ENCODE measurements at places on chromosomes 3 and 15. TPM values are rescaled to one million over a fixed set of nuclear protein-coding genes. Genes with fewer than 3 reads are reported as not detected.

DNA sequence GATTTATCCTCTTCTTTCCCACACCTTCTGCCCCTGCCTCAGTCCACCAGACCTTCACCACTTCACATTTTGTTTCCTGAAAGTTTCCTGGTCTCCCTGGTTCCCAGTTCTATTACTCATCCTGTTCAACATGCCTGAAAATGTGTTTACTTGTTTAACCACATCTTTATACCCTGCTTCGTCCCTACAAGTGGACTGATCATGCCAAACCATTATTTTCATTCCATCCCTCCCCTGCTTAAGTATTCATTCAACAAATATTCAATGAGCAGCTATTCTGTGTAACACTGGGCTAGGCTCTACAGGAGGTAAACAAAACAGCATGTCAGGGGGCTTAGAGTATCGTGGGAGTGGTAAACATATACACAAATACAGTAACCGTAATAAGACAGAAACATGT, 5.5 kb downstream of the MYO5A start:
- DNase-seq: no peak

DNA sequence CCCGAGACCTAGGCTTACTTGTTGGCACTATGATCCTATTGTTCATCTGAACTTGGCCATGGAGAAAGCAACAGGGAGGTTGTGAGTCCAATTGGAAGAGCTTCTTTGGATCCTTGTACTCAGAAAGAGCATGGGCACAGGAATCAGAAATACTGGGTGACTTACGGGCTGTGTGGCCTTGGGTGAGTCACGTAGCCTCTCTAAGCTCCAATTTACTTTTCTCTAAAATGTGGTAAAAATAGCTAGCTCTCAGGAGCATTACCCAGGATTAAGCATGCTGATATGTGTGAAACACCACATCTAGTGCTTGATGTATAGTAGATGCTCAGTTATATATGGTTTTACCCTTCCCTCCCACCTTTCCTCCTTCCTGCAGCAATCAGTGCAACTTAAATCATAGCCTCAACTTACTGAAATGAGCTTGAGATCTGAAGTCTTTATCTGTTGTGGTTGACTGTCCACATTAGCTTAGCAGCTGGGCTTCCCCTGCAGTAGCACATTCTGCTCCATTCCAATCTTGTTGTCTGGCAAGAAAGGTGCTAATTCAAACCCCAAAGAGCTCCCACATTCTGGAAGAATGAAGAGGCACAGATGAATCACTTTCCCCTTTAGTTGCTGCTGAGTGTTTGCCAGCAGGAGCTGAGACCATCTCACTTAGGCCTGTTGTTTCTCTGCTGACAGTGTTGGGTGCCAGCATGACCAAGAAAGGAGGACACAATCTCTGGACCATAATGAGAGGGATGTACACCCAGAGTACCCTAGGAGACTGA, 299.1 kb upstream of the TRIM42 start:
- DNase-seq: no peak

- no peak for DNase-seq
These were observed 584.3 kb downstream of the NSUN3 start for GRCh38 chr3:94647131-94647530.

GRCh38 chr15:60795471-60795870, 316.5 kb upstream of the ICE2 start:
- DNase-seq: no peak

GRCh38 chr15:63809452-63809851, 24.3 kb downstream of the HERC1 start:
- no peak for DNase-seq

DNA sequence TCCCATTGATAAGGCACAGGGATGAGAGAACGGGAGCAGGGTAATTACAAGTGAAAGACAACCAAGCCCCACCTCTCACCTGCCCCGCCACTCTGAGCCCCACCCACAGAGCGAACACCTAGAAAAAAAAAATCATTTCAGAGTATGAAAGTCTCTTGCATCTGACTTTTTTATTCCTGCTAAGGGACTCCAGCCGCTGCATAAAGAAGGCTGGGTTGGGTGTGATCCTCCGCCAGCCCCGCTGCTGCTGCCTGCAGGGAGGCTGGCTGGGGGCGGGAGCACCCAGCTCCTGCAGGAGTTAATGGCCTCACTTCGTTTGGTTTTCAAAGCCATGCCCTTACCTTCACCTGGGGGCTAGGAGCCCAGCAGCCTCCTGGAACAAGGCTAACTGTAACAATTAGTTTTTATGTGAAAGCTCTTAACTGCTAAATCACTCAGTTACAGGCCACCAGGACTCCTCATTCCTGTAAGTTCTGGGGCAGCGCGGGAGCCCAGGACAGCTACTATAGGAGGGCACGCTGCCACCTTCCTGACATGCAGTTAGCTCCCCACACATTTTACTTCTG, 78.0 kb upstream of the SNRPA1 start:
- no peak for DNase-seq

- DNase-seq: no peak
These were observed 214.3 kb downstream of the MCTP2 start for GRCh38 chr15:94445566-94446160.

GRCh38 chr3:161132391-161132790, 27.2 kb upstream of the B3GALNT1 start:
- DNase-seq: no peak

- peak; percentile 70 for DNase-seq
These were observed 243.3 kb downstream of the FAM43A start for GRCh38 chr3:194928831-194929577.

- peak; percentile 20 for DNase-seq
These were observed 191.7 kb downstream of the GOLGA6L6 start for GRCh38 chr15:20349774-20350498.

DNA sequence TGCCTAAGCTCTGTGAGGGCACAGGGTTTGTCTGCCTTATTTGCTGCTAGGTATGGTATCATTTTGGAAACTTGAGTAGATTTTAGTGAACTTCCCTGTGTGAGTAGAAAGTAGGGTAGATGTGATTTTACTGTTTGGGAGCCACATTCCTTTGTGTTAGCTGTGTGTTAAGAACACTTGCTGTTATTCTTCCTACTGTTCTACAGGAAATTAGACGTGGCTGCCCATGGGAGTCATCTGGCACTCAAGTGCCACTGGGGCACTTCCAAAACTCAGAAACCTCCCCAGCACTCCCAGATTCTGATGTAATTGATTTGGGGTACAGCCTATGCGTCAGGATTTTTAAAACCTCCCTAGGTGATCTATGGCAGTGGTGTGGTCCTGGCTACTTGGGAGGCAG, 369.9 kb upstream of the C2CD4B start:
- no peak for DNase-seq

- DNase-seq: no peak
These were observed 59.1 kb downstream of the KLF13 start for GRCh38 chr15:31385736-31386135.

DNA sequence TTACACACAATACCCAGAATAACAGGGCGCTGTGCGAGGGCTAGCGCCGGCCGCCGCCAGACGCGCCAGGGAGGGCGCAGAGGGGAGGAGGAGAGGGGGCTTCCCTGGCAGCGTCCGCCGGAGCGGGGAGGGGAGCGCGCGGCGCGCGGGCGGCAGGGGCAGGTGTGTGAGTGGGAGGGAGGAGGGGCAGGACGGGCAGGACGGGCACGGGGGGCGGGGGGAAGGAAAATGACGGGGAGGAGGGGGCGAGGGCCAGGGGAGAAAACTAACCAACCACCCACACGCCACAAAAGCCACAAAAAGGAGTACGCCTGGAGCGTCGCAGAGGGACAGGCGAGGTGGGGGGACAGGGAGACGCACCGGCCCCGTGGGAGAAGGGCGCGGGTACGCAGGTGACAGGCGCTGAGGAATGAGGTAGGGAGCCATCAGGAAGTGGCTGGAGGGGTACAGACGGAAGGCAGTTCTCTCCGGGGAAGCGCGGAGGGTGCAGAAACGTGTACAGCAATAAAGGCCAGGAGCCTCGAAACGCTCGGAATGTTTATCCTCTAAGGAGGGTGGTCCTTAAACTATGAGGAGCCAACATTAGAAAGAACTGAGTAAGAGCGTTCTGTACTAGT, 610 bp upstream of the SATB1 start:
- no peak for DNase-seq

GRCh38 chr15:23566071-23566554, 639 bp downstream of the MKRN3 start:
- DNase-seq: peak; percentile 61

DNA sequence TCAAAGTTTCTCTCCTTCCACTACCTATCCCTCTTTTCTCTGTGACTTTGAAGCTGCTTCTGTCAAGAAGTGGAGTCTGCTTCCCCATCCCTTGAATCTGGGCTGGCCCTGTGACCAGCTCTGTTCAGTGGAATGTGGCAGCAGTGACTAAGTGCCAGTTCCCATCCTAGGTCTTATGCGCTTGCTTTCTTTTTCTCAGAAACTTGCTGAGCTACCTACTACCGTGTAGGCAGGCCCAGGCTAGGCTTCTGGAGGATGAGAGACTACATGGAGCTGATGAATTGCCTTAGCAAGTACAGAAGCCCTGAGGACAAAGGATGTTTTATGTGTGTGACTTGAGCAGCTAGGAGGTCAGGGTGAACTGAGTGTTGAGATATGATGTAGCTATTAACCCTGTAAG, 123.2 kb downstream of the PDCD6IP start:
- no peak for DNase-seq

- DNase-seq: no peak
These were observed 44.7 kb downstream of the BOC start for GRCh38 chr3:113255854-113256615.

- no peak for DNase-seq
These were observed 87.0 kb downstream of the HHLA2 start for GRCh38 chr3:108383306-108383705.

DNA sequence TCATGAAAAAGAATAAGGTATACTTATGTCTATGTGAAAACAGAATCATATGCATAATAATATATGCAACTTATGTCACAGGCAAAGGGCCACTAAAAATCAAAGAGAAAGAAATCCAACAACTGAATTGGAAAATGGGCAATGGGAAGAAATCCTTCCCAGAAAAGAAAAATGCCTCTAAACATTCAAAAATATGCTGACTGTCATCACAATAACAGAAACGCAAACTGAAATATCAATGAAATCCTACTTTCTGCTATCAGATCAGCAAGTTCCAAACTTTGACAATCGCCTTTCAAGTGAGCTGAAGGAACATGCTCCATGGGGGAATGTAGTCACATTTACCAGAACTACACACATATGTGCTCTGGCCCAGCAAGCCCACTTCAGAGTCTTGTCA, 99.4 kb upstream of the KLF13 start:
- DNase-seq: no peak

GRCh38 chr15:74263466-74263865, 27.3 kb downstream of the CCDC33 start:
- no peak for DNase-seq

GRCh38 chr3:160129459-160130061, 95.7 kb upstream of the C3orf80 start:
- DNase-seq: no peak

GRCh38 chr3:11381563-11381962, 109.4 kb downstream of the ATG7 start:
- no peak for DNase-seq

GRCh38 chr3:59791774-59792308, 742.0 kb upstream of the CFAP20DC start:
- DNase-seq: no peak

DNA sequence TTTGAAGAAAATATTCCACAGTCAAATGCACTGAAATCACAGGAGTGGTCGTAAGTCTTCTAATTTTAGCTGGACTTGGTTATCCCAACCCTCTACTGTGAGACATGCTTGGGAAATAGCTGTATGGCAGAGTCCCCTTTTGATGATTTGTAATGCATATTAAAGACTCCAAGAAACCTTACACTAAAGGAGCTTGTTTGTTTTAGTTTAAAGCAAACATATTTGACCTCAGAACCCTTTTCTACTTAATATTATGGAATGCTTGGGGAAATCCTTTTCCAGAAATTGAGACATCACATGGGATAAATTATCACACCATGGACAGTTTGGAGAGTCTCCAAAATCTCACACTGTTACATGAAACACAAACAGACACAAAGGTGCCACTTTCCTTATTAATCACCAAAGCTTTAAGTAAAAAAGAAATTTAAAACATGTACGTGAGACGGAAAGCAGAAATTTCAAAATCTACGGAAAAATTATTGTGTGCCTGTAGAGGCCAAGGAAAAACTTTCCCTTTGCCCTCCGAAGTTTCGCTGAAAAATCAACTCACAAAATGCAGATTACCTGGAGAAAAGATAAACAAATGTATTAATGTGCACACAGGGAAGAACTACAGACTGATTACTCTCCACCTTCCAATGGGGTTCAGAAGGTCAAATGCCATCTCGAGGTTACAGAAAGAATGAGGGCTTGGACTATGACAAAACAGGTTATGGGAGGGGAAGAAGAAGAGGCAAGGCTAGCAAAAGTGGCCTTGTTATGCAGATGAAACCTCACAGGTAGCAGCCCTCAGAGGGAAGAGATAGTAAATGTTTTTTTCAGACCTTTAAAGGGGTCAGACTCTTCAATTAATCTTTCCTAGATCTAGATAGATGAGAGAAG, 7.0 kb upstream of the CPB1 start:
- no peak for DNase-seq

DNA sequence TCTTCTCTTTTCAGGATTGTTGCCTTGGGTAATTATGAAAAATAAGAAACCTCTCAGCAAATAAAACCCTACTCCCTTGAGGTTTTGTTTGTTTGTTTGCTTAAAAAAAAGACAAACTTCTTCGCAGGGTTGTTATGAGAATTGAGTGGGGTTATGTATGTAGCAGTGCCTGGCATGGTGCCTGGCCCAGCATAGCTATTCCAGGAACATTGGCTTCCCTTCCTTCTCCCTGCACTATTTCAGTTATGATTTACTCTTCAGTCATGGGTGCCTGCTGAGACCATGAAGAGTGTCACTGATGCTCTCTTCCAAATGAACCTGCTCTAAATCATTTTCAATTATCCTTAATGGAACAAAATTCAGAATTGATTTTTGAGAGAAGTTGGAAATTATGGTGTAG, 283.5 kb upstream of the ROPN1 start:
- DNase-seq: no peak

DNA sequence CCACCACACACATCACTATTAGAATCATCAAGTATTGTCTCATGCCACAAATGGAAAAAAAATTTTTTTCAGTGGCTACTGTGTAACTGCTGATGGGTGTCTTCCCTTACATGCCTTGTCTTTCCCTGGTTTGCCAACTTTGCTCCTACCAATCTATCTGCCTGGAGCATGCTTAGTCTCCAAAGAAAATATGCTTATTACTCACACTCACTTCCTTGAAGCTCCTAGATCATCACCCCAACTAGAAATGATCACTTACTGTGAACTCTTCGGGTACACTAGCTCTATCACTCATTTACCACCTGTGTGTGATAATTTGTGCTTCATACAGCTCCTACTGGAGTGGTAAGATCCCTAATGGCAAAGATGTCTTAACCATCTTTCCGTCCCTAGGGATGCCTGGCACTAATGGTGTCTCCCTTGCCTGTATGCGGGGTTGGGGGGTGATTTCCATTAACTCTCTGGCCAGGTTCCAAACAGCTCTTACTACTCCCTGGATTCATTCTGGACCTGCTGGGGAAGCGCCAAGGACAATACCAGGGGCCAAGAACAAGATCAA, 799 bp downstream of the VPS33B start:
- DNase-seq: no peak

EOMES gene
- 0.07 TPM for total RNA-seq

GABRG3 gene
- total RNA-seq: 13.8 TPM

BSN gene
- total RNA-seq: 1.2 TPM

MYEF2 gene
- 0.29 TPM for total RNA-seq

NCKIPSD gene
- total RNA-seq: 17.3 TPM

GPR27 gene
- total RNA-seq: not detected

PDCD6IP gene
- 302 TPM for total RNA-seq

ASB14 gene
- not detected for total RNA-seq

IP6K2 gene
- 41.3 TPM for total RNA-seq

CCR9 gene
- total RNA-seq: not detected

GATA2 gene
- total RNA-seq: 215 TPM

LRRC31 gene
- total RNA-seq: not detected

RAB11A gene
- 232 TPM for total RNA-seq

GALNT15 gene
- total RNA-seq: not detected

All from K562 (cell line).